ENCODE measurements at places on chromosomes 5 and 9.

DNA sequence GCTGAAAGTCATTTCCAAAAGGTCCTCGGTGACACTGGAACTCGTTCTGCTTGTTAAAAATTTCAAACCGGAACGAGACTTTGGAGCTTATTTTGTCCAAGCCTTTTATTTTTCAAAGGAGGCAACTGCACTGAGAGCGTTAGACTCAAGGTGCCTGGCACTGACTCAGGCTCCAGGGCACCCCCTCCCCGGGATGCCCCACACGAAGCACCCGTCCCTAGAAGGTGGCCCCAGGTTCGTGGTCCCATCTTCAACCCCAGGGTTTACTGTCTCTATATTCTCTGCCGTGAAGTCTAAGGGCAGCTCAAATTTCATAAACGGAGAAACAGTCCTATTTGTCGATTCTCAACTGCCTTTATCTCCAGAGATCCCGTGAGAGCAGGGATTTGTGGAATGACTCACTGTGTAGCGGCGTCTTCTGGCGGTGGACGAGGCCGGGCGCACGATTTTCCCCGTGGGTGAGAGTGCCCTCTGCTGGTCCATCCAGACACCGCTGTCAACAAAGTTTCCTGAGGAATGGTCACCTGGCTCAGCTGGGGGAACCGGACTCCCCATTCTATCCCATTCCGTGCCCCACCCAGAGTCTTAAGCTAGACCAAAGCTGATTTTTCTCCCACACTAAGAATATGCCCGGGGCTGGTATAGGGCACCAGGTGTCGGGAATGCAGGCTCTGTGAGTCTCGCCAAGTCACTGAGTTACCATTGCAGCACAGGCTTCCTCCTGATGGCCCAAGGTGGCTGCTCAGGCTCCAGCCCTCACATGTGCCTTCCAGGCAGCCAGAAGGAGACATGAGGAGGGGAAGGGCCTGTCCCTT is 27.1 kb upstream of the SLC6A19 start:
- ATAC-seq = no peak

DNA sequence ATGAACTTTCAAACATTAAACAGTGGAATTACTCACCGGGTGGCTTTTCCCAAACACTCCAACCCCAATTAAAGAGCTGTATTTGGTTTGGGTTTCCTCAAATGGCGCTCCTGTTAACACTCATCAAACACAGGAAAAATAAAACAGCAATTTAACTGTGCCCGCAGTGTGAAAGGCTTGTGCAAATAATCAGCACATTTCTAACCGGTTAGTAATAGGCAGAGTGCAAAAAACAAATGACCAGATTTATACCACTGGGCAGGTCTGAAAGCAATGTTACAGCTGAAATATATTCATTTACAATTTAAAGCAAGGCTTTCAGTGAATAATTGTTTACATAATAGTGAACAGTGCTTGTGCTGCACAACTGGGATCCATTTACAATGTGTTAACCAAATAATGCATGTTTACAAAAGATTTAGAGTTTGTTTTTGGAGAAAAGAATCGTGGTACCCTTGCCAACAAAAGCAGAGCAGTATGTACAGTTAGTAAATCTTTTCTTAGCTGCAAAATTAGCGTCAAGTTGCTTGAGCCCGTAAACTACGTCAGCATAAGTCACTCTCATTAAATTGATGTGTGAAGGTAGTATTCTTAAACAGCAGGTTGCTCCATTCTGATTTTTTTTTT is 662.9 kb upstream of the ZNF608 start:
- no peak for ATAC-seq

GRCh38 chr5:53917095-53917494 is 356.7 kb downstream of the NDUFS4 start:
- no peak for ATAC-seq

DNA sequence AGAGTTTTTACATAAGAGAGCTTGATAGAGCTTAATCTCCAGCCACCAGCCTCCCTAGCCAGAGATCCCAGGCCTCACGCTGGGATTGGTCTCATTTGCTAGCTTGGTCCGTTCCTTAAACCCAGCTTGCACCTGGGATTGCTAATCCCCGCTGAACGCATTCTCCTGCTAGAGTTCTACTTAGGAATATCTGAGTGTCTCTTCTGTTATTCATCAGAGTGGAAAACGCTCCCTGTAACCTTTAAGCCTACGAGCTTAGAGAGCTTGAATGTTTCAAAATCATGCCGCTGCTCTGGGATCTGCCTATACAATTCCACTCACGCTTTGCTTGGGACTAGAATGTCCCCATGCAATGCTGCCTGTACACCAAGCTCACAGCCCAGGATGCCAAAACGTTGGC is 201.8 kb downstream of the NSG2 start:
- ATAC-seq = no peak

- ATAC-seq = no peak
Observed at GRCh38 chr5:68459093-68459809, 243.7 kb downstream of the PIK3R1 start.

- no peak for ATAC-seq
Observed at GRCh38 chr5:64312491-64312890, 146.8 kb downstream of the RNF180 start.

- no peak for ATAC-seq
Observed at GRCh38 chr5:173633304-173633703, 16.9 kb upstream of the BOD1 start.

DNA sequence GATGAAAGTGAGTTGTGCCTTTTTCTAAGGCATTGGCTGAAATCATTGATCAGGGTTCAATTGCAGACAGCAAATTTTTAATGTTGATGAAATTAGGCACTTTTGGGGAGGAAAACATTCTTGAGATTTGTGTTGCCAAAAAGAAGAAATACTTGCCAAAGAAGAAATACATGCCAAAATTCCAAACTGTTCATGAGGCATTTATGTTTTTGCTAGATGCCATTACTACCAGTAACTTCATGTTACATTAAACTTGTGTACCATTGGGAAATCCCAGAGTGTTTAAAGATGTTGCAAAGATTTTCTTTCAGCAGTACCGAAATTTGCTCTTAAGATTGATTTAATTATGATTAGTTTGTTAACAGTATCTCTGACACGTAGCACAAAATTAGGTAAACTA is 7.0 kb downstream of the XRCC4 start:
- no peak for ATAC-seq

GRCh38 chr9:72363908-72364678 is 915 bp downstream of the ZFAND5 start:
- ATAC-seq = peak; percentile 72

DNA sequence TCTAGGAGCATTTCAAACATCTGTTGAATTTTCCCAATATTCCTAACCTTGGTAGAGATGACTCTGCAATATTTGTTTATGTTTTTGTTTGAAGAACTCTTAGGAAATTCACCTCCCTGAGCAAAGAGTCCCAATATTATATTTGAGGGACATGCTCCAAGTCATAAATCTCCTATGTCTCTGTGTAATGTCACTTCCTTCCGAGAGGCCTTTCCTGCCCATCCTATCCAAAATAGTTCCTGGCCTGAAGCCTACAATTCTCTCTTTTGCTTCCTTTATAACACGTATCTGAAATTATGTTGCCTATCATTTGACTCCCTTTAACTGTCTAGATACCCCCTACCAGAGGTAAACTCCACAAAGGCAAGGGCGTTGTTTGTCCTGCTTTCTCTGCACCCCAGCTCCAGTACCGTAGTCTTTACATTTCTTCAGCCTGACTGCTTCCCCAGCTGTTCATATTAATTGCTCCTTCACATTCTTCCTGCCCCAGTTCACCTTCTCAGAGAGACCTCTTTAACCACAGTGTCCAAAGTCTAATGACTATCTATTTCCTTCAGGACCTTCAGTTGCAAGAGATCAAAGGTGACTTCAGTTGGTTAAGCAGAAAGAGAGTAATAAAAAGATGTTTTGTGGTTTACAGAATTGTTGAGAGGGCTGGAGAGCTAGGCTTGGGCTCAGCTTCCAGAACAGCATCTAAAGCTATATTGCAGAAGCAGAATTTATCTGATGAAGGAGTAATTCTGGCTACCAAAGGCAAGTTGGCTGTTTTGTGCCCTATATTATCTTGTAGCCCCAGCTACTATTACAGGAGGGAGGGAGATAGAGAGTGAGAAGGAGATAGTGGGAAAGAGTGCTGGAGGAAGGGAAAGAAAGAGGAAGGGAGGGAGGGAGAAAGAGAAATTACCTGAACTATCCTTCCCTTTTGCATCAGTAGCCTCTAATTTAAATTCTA is 109.3 kb upstream of the TMEM161B start:
- no peak for ATAC-seq

- ATAC-seq = no peak
Observed at GRCh38 chr9:17280350-17281012, 145.6 kb downstream of the CNTLN start.

DNA sequence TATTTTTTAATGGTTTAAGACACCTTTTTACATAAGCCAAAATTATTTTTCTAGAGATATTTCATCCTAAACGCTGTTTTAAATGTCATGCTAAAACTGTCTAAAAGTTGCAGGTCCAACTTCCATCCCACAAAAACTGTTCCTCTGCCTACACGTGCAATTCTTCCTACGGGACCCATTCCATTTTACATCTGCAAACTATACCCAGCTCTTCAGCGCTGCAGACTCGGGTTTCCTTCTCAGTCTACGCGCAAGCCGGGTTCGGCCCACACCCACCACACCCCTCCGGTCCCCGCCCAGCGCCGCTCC is 8.7 kb downstream of the RANBP6 start:
- no peak for ATAC-seq

- ATAC-seq = peak; percentile 14
Observed at GRCh38 chr9:114806526-114806900, 674 bp upstream of the TNFSF15 start.

DNA sequence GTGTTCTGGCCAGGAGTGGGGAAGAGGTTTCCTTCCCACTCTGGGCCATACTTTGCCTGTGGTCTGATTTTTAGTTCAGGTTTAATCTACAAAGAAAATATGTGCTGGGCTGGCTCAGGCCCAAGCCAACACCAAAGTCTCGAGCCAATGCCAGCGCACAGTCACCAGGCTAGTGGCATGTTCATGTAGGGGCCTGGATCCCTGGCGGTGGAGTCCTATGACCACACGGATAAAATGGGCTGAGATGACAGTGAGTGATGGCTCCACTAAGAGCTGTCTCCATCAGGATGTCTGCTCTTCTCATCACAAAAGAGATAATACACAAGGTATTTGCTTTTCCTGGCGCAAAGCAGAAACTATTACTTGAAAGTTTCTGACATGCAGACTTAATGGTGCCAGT is 92.9 kb upstream of the PTPN3 start:
- no peak for ATAC-seq

- ATAC-seq = peak; percentile 95
Observed at GRCh38 chr9:137672907-137673791, 54.3 kb downstream of the EHMT1 start.

DNA sequence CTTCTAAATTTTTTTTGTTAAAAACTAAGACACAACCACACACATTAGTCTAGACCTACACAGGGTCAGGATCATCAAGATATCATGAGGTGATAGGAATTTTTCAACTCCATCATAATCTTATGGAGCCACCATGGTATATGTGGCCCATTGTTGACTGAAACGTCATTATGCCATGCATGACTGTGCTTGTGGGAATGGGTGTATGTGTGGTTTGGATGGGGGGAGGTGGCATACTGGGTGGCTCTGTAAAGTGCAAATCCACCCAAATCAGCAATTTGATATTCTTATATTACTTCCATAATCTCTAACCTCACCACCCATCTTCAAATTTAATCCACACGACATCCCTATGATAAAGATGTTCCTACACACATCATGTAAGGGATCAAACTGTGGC is 21.0 kb downstream of the ADRB2 start:
- ATAC-seq = no peak

GRCh38 chr5:36688722-36689121 is 82.3 kb downstream of the SLC1A3 start:
- ATAC-seq = no peak

- no peak for ATAC-seq
Observed at GRCh38 chr9:35923927-35924763, 14.9 kb downstream of the SPAAR start.

DNA sequence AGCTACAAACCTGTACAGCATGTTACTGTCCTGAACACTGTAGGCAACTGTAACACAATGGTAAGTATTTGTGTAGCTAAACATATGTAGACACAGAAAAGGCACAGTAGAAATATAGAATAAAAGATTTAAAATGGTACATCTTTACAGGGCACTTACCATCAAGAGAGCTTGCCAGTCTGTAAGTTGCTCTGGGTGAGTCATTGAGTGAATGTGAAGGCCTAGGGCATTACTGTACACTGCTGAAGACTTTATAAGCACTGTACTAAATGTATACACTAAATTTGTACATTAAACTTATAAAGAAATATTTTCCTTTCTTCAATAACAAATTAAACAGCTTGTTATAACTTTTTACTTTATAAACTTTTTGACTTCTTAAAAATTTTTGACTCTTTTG is 20.5 kb downstream of the ADRB2 start:
- ATAC-seq = no peak

DNA sequence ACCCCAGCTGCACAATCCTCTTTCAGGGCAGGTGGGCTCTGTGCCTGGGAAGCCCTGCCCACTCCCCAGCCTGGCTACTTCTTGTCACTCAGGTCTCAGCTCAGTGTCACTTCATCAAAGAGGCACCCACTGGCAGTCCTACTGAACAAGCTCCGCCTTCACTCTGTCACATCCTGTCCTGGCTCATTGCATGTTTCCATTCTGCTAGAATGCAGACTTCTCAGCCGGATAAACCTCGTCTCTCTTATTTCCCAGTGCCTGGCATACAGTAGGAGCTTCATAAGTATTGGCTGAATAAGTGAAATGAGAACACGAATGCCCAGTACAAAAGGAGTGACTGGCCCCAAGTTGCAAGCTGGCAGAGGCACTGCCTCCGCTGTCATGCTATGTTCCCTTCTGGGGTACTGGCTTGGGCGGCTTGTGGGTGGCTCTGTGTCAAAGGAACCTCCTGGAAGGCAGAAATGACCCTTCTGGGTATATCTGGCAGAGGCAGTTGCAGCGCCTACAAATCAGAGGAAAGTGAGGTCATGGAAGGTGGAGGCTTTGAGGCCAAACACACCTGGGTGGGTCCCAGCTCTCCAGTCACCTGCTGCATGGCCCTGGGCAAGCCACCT is 98.3 kb upstream of the PHYKPL start:
- peak; percentile 70 for ATAC-seq

DNA sequence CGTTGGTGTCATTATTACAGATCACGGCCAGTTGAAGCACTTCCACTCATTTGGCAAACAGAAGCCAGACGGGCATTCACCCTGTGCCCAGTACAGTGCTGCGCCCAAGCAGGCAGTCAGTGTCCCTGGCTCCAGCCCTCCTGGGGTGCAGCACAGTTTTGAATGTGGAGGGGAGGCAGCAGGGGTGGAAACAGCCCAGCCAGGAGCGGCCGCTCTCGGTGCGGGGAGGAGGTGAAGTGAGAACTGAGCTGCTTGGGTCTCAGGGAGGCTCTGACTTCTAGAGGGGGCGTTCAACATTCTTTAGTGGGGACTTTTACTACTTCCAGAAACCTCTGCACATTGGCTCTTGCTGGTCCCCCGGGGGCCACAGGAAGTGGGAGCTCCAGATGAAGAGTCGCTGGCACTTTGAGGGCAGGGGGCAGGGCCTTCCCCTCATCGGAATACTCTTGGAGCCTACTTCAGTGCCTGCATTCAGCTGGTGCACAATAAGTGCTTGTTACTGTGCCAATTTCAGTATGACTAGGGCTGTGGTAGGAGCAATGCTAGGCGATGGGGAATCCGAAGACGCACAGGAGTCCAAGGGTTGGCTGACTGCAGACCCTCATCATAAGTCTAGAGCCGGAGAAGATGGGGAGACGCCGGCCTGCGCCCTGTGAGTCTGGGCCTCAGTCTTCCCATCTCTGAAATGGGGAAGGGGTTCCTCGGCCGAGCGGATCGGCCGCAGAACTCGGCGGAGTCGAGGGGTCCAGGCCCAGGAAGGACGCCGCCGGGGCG is 492 bp upstream of the NEK6 start:
- ATAC-seq = peak; percentile 6

All from stimulated activated memory B cell treated with anti-CD40 and anti-IgM and Interleukin-4, amounts not matched to agents 10 μg/mL and 1 μg/mL and 100 μg/mL, for 72 hours (primary cell).